ENCODE measurements at places on chromosomes 6 and 20. TPM values are rescaled to one million over a fixed set of nuclear protein-coding genes. Genes with fewer than 3 reads are reported as not detected.

DNA sequence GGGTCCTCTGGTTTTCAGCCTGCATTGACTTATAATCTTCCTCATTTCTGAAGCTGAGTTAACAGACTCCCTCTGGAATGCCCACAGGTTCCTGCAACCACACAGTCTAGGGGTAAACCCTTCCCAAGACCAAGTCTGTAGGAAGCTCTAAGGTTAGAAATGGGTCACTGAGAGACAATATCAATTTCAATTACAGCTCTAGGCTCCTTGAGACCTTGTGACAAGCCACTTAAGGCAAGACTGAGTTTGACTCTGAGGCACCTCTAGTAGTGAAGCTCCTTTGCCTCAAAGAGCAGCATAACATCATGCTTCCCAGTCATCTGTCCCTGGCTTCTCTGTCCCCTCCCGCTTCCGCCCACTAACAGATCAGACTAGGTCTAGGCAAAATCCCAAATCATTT, 333.2 kb upstream of the JARID2 start:
- DNase-seq: no peak

- DNase-seq: no peak
These were observed 350.9 kb upstream of the PRND start for GRCh38 chr20:4370851-4371250.

- no peak for DNase-seq
These were observed 23.5 kb downstream of the EIF2S2 start for GRCh38 chr20:34088305-34089174.

DNA sequence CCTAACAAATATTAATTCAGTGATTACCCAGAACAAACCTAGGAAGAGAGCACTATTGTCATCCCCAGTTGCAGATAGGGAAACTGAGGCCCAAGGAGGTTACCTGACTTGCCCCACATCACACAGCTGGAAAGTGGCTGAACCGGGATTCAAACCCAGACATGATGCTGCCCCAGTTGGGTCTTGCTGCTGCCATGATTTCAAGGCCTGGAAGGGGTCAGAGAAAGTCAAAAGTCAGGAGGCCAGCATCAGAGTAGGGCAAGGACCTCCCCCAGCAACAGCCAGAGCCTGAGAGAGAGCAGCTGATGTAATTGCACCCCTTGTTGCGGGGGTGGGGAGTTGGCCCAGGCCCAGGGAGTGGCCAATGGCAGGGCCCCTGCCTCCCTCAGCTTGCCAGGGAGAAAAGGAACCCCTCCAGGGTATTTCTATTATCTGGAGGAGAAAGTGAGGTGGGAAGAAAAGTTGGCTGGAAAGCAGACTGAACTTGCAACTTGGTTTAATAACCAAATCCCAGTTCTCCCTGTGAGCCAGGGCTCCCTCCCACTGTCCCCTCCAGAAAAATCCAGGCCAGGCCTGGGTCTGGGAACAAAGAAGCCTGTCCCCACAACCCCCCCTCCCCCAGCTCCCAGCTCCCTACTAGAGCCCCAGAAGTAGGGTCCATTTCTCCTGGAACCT, 83.6 kb downstream of the MRPL14 start:
- no peak for DNase-seq

DNA sequence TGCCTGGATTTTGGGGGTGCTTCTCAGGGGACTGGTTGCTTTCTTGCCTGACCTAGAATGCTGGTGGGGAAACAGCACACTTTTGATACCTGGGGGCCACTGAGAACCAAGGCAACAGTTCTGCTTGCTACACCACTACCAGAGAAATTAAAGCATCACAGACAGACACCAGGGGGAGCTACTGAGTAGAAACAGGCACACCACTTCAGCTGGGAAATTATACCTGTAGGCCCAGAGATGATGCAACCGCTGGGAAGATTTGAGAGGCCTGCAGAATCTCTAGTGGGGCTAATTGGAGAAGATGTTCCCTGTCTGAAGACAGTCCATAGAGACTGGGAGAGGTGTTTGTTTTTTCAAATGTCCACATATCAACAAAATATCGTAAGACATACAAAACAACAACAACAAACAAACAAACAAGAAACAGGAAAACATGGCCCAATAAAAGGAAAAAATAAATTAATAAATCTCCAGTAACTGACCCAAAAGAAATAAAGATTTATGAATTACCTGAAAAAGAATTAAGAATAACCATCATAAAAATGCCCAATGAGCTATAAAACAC, 129.4 kb upstream of the RIN2 start:
- peak; percentile 14 for DNase-seq

GRCh38 chr6:134863763-134864510, 86.0 kb downstream of the ALDH8A1 start:
- DNase-seq: no peak

GRCh38 chr6:16206595-16207037, 31.8 kb upstream of the GMPR start:
- no peak for DNase-seq

DNA sequence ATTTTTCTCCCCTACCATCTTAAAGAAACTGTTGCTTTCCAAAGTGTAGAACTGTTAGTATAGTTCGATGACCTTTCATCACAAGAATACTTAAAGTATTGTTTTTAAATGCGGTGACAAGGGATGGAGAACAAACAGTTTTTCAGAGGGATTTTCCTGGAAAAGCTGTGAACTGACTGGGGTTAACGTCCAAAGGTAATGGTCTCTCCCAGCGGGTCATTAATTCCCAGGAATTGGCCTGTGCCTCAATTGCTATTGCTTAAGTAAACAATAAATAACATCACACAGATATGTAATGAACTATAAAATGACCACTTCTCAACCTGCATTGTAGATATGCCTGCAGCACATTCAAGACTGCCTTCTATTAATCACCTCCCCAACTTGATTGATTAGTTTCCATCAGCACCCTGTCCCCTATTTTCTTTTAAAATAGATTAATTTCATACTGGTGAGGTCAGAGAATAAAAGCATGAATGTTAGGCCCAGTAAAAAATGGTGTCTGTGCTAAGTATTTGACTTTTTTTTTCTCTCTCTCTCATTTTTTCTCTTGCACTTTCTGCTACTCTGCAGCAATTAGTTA, 268.2 kb downstream of the SAMD5 start:
- DNase-seq: peak; percentile 15

DNA sequence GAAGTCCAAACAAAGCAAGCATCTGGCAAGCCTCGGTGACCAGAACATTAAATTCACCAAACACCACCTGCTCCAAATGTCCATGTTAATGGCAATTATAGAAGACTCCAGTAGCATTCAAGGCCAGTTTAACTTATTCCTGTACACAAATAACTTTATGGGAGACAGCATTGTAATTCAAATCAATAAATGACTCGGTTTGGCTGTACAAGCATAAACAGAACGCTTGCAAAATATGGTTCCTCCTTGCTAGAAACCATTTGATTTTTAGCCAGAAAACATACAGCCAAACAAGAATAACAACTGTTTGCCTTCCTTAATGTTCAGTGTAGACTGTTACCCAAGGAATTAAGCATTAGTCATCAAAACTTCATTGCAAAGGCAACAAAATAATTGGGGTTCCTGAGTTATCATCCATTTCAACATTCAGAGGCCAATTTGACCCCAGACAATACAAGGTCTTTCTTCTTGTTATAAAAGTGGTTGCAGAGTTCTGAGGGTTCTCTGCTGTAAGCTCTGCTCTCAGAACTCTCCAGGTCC, 125.1 kb downstream of the BFSP1 start:
- DNase-seq: no peak

Gene TRIM31
- not detected for polyA plus RNA-seq

Gene SAPCD1
- polyA plus RNA-seq: 2.7 TPM

Gene APOM
- 106 TPM for polyA plus RNA-seq

Gene HLA-G
- 0.57 TPM for polyA plus RNA-seq

All from left renal pelvis (tissue), 4 donors.